ENCODE measurements at places on chromosomes 5 and 9. TPM values are rescaled to one million over a fixed set of nuclear protein-coding genes. Genes with fewer than 3 reads are reported as not detected.

GRCh38 chr9:115010874-115011273 lies 80.5 kb upstream of the TNFSF8 start:
- H3K36me3 ChIP-seq, result no peaks in the 10 kb centered on the region
- peaks cover 4% of the 10 kb centered on the region for H3K27me3 ChIP-seq
- DNase-seq, result no peak
- peaks cover 59% of the 10 kb centered on the region for H3K4me1 ChIP-seq

Gene MPDZ
- total RNA-seq, result not detected

DNA sequence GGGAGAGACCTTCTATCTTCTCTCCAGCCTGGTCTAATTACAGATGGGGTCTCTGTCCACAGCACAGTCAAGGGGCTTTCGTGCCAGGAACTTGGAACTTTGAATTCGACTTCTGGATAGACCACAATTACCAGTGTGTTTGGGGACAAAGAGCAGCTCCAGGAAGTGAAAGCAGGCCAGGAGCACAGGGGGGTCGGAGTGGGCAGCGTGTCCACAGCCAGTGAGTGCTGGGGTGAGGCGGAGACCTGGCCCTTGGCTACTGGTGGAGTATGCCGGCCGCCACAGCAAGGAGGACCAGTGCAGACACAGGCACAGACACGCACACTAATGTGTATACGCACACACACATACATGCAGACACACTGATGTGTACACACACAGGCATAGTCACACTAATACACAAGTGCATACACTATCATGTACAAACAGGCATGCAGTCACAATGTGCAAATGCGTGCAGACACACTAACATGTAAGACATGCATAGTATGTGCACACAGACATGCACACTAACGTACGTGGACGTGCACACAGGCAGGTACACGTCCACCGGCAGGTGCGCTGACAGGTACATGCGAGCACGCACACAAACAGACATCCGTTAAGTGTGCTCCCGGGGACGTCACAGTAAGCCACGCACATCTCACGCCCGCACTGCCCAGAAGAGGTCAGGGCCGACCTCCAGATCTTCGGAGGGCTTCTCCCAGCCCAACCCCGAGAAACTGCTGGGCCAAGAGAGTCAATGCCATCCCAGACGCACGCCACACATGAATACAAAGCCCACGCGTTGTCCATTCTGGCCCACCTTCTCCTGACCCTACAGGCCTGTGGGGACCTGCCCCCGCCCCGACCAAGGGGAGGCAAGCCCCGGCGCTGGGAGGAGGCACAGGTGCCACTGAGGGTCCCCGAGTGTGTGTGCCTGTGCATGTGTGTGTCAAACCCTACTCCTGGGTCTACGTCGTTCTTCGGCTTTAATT lies 46.5 kb downstream of the NKD2 start:
- no peak overlapping the region for H3K27ac ChIP-seq
- peaks cover 12% of the 10 kb centered on the region for H3K36me3 ChIP-seq
- no peak for DNase-seq
- no peaks in the 10 kb centered on the region for H3K27me3 ChIP-seq
- no peaks in the 10 kb centered on the region for H3K4me1 ChIP-seq

GRCh38 chr9:120787933-120788332 lies 5.3 kb downstream of the FBXW2 start:
- peaks cover 79% of the 10 kb centered on the region for H3K36me3 ChIP-seq
- DNase-seq, result no peak
- peaks cover 52% of the 10 kb centered on the region for H3K4me1 ChIP-seq
- H3K4me3 ChIP-seq, result no peak overlapping the region
- H3K27ac ChIP-seq, result no peak overlapping the region

DNA sequence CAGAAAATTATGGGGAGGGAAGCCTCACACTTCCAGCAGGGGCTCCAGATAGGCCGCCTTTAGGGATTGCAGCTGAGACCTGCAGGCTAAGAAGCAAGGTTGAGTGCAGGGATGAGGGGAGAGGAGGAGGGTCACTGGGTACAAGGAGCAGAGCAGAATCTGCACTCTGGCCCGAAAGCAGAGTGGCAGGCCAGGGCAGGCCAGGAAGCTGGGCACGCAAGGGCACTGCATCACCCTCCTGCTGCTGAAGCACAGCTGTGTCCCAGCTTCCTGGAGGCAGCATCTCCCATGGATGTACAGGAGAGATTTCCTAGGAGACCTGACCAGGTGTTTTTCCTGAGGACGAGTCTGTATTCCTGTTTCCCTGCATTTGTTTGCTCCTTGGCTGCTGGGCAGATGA lies 92.1 kb downstream of the SYK start:
- H3K4me1 ChIP-seq, result no peaks in the 10 kb centered on the region
- no peaks in the 10 kb centered on the region for H3K36me3 ChIP-seq
- no peak overlapping the region for H3K27ac ChIP-seq
- H3K4me3 ChIP-seq, result no peak overlapping the region

Gene FOXI1
- not detected for total RNA-seq

Gene ADGRV1
- 12.4 TPM for total RNA-seq

Gene RBM22
- total RNA-seq, result 71.7 TPM

- H3K27me3 ChIP-seq, result peaks cover 50% of the 10 kb centered on the region
- no peaks in the 10 kb centered on the region for H3K36me3 ChIP-seq
- no peak overlapping the region for H3K27ac ChIP-seq
- H3K4me3 ChIP-seq, result peak overlapping the region; percentile 61
- DNase-seq, result no peak
Measured at GRCh38 chr9:125889112-125889475, 141.9 kb downstream of the PBX3 start.

Gene OLFM1
- total RNA-seq, result 0.37 TPM

DNA sequence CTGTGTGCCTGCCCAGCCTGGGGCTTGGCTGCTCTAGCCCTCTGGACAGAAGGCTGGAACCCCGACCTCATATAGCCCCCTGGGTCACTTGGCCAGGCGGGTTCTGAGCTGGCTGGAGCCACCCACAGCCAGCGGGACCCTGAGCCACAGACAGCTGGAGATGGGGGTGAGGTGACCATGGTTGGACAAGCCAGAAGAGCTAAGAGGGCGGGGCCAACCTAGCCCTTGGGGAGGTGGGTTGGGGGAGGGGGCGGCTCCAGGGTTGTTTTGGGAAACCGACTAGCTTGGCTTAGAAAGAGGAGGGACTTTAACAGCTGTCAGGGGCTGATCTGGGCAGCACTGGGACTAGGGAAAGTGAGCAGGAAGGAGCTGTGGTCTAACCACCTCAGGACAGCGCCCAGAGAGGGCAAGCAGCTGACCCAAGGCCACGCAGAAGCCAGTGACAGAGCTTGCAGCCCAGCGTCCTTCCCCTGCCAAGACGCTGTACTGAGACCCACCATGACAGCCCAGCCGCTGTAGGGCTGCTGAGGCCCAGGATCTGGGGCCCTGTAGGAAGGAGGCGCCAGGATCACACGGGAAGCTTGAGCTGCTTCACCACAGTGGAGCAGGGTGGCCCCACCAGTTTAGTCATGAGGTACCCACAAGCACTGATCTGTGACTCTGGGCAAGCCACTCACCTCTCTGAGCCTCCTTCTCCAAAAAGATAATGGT lies 2.2 kb downstream of the AIF1L start:
- no peak for DNase-seq
- H3K4me1 ChIP-seq, result peaks cover 3% of the 10 kb centered on the region
- peaks cover 36% of the 10 kb centered on the region for H3K27me3 ChIP-seq
- H3K36me3 ChIP-seq, result no peaks in the 10 kb centered on the region

DNA sequence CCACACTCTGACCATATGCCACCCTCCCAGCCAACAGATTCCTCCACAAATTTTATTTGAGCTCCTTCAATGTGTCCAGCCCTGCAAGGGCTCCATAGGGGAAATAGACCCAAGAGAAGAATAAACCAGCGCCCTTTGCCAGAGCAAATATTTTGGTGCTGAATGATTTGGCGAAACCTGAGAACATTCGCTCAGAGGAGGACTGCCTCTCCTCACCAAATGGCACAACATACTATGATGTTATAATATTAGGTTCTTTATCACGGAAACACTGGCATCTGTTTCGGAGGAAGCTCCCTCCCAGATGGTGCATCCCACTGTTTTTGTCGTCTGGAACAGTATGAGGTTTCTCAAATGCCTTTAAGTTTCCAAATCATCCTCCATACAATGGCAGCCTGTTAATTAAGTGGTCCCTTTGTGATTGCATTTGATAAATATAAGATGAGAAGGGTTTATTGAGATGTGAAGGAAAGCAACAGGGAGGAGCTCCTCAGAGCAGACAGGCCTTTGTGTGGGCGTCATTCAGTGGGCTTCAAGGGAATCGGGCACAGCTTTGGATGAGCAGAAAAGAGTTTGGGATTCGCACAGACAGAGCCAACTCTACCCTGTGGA lies 139.1 kb upstream of the ADRA1B start:
- H3K27ac ChIP-seq, result no peak overlapping the region
- H3K4me1 ChIP-seq, result peaks cover 54% of the 10 kb centered on the region
- no peak overlapping the region for H3K4me3 ChIP-seq
- no peak for DNase-seq
- H3K27me3 ChIP-seq, result peaks cover 13% of the 10 kb centered on the region

- no peaks in the 10 kb centered on the region for H3K36me3 ChIP-seq
- no peaks in the 10 kb centered on the region for H3K27me3 ChIP-seq
- H3K27ac ChIP-seq, result no peak overlapping the region
- H3K4me1 ChIP-seq, result no peaks in the 10 kb centered on the region
- no peak for DNase-seq
Measured at GRCh38 chr9:1267581-1267980, 217.4 kb downstream of the DMRT2 start.

- H3K36me3 ChIP-seq, result no peaks in the 10 kb centered on the region
- peaks cover 22% of the 10 kb centered on the region for H3K4me1 ChIP-seq
- H3K27me3 ChIP-seq, result peaks cover 1% of the 10 kb centered on the region
- DNase-seq, result no peak
- H3K27ac ChIP-seq, result no peak overlapping the region
Measured at GRCh38 chr9:127051881-127052595, 70.4 kb downstream of the ANGPTL2 start.

- H3K27me3 ChIP-seq, result no peaks in the 10 kb centered on the region
- no peaks in the 10 kb centered on the region for H3K36me3 ChIP-seq
- no peak for DNase-seq
- H3K4me1 ChIP-seq, result no peaks in the 10 kb centered on the region
- no peak overlapping the region for H3K4me3 ChIP-seq
Measured at GRCh38 chr9:27090231-27090630, 18.8 kb upstream of the TEK start.

Gene BASP1
- total RNA-seq, result 0.64 TPM

Gene FBN2
- not detected for total RNA-seq

DNA sequence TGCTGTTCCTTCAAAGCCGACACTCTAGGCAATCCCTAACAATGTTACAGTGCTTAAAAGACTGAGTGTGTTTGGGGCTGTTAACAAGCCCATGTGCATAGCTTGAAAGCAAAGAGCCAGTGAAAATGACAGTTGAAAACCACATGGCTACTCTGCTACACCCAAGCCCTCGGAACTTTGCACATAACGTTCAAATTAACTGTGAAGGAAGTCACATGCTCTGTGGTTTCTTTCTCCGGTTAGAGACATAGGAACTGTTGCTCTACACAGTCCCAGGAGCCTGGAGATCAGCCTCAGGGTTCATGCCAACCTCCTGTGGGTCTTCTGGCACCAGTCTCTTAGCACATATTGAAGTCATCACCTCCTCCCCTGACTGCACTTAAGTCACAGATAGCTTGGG lies 51.1 kb downstream of the C9orf152 start:
- peak; percentile 62 for DNase-seq
- no peaks in the 10 kb centered on the region for H3K27me3 ChIP-seq
- peaks cover 98% of the 10 kb centered on the region for H3K4me1 ChIP-seq

- DNase-seq, result no peak
- peaks cover 4% of the 10 kb centered on the region for H3K36me3 ChIP-seq
- H3K27me3 ChIP-seq, result no peaks in the 10 kb centered on the region
- no peak overlapping the region for H3K4me3 ChIP-seq
- no peak overlapping the region for H3K27ac ChIP-seq
- no peaks in the 10 kb centered on the region for H3K4me1 ChIP-seq
Measured at GRCh38 chr9:128841694-128842492, 12.3 kb upstream of the SPOUT1 start.

Gene PCDHB4
- total RNA-seq, result not detected

GRCh38 chr5:123285122-123286023 lies 137.8 kb downstream of the CEP120 start:
- H3K27me3 ChIP-seq, result peaks cover 36% of the 10 kb centered on the region
- H3K4me3 ChIP-seq, result no peak overlapping the region
- H3K4me1 ChIP-seq, result no peaks in the 10 kb centered on the region
- DNase-seq, result no peak
- H3K36me3 ChIP-seq, result no peaks in the 10 kb centered on the region

DNA sequence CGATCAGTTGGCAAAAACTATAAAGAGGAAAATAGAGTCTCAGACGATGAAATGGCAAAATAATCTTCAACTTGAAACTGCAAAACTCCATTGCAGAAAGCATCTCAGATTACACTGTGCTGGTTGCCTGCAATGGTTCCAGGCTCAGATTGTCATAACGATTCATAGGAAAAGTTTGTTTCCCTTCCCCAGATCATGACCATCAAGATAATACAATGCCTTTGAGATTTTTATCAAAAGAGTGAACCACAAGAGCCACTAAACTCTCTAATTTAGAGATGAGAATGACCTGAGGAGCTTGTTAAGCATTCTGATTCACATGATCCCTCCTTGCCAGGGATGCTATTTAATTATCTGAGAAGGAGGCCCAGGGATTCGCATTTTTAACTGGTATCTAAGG lies 52.6 kb upstream of the ITGA1 start:
- DNase-seq, result no peak
- H3K27me3 ChIP-seq, result peaks cover 1% of the 10 kb centered on the region
- H3K27ac ChIP-seq, result no peak overlapping the region
- H3K4me3 ChIP-seq, result no peak overlapping the region
- peaks cover 23% of the 10 kb centered on the region for H3K4me1 ChIP-seq
- H3K36me3 ChIP-seq, result peaks cover 23% of the 10 kb centered on the region

GRCh38 chr9:79570448-79571308 lies 1.1 kb upstream of the TLE4 start:
- peak overlapping the region; percentile 45 for H3K27ac ChIP-seq
- peaks cover 14% of the 10 kb centered on the region for H3K27me3 ChIP-seq
- H3K4me3 ChIP-seq, result no peak overlapping the region
- H3K4me1 ChIP-seq, result peaks cover 21% of the 10 kb centered on the region

Gene FER
- total RNA-seq, result 7.3 TPM

Gene RANBP3L
- not detected for total RNA-seq

DNA sequence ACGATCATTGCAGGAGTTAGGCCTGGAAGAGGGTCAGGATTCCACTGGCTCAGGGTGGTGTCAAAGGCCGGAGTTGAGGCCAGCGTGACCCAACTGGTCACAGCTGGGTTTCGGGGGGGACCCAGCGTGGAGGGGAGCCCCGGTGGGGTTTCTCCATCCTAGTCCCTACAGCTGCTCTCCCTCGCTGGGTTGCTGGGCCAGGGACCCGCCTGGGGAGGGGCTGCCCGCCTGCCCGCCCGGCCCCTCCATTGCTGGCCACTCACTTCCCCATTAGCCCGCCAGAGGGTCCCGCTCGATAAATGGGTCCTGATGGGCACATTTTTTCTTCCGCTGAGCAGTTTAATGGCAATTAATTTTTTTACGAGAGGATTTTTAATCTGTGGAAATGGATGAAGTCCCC lies 8.8 kb downstream of the CCDC187 start:
- DNase-seq, result no peak
- H3K4me1 ChIP-seq, result no peaks in the 10 kb centered on the region
- H3K4me3 ChIP-seq, result no peak overlapping the region
- H3K27ac ChIP-seq, result no peak overlapping the region
- no peaks in the 10 kb centered on the region for H3K36me3 ChIP-seq

All from activated T-helper 2 cell treated with anti-CD3 and anti-CD28 coated beads, Interferon-gamma antibody, Interleukin-2, Interleukin-4, amounts not matched to agents 10 μg/mL and 5 μg/mL and 100 μg/mL, durations not matched to agents 14 hours and 24 hours and 36 hours (primary cell).